ENCODE measurements at places on chromosomes 1 and 21.

GRCh38 chr1:117061986-117062415 lies 1.9 kb downstream of the TTF2 start:
- DNase-seq, result no peak

GRCh38 chr1:244214009-244214967 lies 163.2 kb downstream of the ZBTB18 start:
- no peak for DNase-seq

- no peak for DNase-seq
Observed at GRCh38 chr1:63935143-63935542, 161.3 kb downstream of the ROR1 start.

- DNase-seq, result no peak
Observed at GRCh38 chr21:42621819-42622177, 31.6 kb upstream of the PDE9A start.

DNA sequence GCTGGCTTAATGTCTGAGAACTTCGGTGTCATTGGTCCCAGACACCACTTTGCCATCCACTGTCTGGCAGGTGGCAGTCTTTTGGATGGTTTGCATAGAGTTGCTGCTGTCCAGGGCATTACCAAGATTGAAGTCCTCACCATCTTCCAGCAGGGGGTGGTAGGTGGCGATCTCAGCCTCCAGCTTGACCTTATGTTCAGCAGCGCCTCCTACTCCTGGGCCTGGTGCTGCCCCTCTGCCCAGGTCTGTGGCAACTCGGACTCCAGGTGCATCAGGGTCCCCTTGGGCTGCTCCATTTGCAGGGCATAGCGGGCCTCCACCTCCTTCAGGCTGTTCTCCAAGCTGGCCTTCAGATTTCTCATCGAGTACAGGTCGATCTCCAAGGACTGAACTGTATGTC lies 573.3 kb upstream of the NCAM2 start:
- DNase-seq, result no peak

GRCh38 chr1:232620356-232620969 lies 9.5 kb downstream of the SIPA1L2 start:
- no peak for DNase-seq

- no peak for DNase-seq
Observed at GRCh38 chr1:216303690-216304089, 119.6 kb downstream of the USH2A start.

DNA sequence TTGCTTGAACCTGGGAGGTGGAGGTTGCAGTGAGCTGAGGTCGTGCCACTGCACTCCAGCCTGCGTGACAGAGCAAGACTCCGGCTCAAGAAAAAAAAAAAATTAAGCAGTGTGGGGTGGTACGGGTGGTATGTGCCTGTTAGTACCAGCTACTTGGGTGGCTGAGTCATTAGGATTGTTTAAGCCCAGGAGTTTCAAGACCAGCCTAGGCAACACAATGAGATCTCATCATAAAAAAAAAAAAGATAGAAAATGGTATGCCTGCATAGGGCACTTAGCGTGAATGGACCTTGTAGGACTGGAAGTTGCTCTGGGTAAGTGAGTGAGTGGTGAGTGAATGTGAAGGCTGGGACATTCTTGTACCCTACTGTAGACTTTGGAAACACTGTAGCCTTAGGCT lies 37.0 kb downstream of the TBCE start:
- DNase-seq, result no peak

DNA sequence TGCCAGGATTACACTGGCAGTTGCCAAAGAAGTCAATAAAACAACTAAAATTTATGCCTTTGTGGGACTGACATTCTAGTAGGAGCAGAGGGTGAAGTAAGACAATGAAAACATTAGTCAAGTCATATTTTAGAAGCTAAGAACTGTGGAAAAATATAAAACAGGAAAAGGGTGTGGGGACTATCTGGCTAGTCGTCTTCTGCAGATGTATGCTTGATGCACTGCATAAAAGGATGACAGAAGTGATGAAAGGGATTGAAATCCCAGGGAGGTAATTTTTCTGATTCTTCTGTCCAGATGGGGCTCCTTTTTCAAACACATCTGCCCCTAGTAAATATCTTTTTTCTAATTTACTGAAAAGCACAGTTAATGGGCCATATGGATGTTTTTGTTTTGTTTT lies 706.3 kb downstream of the ADGRL2 start:
- DNase-seq, result no peak

GRCh38 chr1:2974701-2975301 lies 46.5 kb upstream of the ACTRT2 start:
- DNase-seq, result no peak

DNA sequence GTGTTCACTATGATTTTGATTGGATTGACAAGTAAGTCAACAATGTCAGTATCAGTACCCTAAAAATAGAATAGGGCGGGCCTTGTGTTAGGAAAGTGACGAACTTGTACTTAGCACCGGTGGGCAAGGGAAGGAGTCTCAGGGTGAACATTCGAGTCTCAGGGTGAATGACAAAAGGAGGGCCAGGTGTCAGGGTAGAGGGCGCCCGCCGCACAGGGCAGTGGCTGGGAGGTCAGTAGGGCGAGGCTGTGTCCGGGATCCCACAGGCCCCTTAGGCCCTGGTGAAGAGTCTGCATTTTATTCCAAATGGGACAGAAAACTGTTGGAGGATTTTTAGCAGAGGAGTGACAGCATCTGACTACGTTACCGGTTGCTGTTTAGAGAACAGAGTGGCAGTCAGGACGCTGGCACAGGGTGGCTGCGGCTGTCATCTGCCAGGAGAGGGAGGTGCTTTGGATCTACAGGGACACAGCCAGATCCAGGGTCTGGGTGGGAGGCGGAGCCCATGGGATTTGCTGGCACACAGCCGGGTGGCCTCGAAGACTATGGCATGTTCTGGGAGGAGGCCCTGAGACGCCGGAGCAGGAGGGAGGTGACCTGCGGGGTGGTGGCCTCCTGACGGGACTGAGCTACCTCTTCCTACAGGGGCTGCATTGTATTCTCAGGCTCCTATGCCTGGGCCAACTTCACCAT lies 11.0 kb downstream of the AGTRAP start:
- no peak for DNase-seq

GRCh38 chr1:203273869-203274602 lies 31.3 kb upstream of the BTG2 start:
- no peak for DNase-seq

DNA sequence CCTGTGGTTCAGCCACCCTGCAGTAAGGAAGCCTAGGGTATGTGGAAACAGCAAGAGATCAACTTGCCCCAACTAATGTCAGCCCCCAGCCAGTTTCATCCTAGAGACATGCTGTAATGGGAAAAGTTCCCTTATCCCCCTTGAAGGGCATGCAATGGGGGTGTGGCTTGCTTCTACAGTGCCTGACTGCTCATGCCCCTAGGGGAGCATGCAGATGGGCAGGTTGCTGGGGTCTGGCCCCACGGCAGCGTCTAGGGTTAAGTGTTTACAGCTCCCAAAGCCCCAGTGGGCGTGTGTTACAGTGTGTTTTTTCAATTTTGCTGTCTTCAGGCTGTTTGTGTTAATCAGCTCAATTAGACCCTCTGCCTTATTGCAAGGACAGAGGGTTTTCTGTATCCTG lies 1105.9 kb downstream of the AMY1C start:
- no peak for DNase-seq

GRCh38 chr1:227914801-227915563 lies 32.8 kb downstream of the WNT9A start:
- no peak for DNase-seq

DNA sequence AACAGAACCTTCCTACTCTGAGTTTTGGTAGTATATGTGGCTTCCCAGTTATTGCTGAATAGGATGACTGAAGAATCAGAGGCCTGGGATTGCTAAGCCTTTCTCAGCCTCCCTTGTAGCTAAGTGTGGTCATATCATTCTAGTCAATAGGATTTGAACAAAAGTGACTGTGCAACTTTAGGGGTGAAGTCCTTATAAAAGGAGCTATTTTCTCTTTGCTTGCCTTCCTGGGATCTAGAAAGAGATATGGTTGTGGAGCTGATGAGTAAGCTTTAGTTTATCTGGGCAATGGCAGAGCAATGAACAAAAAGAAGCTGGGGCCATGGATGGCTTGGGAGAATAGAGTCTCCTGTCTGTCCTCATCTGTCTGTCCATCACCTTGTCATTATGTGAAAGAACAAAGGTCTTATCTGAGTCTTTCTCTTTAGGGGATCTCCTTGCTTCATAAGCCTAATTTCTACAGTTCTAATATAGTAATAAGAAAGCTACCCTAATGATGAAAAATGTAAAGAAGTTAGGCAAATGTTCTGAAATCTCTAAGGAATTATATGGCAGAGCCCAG lies 91.5 kb downstream of the TENT5C start:
- DNase-seq, result no peak

DNA sequence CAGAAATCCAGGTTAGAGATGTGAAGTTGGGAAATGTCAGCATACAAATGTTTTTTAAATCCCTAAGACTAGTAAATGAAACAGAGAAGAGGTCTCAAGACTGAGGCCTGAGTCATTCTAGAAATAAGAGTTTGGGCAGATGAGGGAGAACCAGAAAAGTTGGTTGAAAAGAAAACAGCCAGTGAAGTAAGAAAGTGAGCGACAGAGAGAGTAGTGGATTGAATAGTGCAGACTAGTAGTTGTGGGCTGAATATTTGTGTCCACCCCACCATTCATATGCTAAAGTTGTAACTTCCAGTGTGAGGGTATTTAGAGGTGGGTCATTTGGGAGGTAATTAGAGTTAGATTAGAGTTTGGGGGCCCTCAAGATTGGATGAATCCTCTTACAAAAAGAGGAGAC lies 889.2 kb downstream of the TTLL7 start:
- DNase-seq, result no peak

GRCh38 chr1:58500043-58500442 lies 46.5 kb downstream of the OMA1 start:
- DNase-seq, result no peak

DNA sequence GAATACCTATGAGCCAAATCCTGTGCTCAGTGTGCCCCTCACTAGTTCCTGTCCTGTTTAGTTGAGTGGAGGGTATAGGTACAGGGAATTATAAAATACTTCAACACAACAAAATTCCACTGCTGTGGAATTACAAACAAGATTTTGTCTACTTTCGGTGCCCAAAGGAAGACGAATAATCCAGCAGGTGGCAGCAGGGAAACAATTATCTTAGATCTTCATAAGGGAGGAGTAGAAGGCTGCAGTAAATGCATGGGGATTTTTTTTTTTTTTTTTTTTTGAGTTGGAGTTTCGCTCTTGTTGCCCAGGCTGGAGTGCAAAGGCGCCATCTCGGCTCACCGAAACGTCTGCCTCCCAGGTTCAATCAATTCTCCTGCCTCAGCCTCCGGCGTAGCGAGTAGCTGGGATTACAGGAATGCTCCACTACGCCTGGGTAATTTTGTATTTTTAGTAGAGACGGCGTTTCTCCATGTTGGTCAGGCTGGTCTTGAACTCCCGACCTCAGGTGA lies 2.0 kb upstream of the PIP5K1A start:
- DNase-seq, result no peak
